ENCODE measurements at places on chromosomes 4 and X. TPM values are rescaled to one million over a fixed set of nuclear protein-coding genes. Genes with fewer than 3 reads are reported as not detected.

DNA sequence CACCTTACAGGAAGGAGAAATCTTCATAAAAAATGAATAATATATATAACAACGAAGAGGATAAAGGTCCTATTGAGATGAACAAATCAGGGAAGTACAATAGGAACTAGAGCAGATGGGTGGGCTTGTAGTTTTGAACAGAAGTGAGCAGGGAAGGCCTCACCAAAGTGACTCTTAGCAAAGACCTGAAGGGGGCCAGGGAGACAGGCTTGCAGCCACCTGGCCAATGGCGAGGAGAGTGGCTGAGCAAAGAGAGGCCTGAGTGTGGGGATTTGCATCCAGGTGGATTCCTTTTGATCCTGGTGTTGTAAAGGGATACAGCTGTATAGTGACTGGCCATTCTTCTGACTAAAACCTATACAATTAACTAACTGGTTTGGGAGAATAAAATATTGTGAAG lies 354.1 kb downstream of the CAMK2D start:
- peak; percentile 12 for DNase-seq

The XAGE2 gene
- 5.7 TPM for total RNA-seq

DNA sequence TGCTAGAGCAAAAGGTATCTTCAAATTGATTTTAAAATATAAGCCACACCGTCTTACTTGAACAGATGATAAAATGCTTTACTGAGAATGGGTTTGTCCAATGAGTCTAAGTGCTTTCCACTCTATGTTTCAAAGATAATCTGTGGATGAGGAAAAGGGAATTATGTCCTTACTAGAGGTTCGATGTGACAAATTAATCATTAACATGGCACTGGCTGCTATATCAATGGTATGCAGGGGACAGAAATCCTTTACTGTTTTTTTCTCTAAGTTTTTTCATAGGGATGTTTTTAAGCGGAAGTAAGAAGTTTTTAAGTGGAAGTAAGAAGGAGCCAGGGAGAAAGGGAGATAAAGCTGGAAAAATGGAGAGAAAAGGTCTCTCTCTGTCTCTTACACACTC lies 38.0 kb downstream of the MID1IP1 start:
- DNase-seq, result no peak

DNA sequence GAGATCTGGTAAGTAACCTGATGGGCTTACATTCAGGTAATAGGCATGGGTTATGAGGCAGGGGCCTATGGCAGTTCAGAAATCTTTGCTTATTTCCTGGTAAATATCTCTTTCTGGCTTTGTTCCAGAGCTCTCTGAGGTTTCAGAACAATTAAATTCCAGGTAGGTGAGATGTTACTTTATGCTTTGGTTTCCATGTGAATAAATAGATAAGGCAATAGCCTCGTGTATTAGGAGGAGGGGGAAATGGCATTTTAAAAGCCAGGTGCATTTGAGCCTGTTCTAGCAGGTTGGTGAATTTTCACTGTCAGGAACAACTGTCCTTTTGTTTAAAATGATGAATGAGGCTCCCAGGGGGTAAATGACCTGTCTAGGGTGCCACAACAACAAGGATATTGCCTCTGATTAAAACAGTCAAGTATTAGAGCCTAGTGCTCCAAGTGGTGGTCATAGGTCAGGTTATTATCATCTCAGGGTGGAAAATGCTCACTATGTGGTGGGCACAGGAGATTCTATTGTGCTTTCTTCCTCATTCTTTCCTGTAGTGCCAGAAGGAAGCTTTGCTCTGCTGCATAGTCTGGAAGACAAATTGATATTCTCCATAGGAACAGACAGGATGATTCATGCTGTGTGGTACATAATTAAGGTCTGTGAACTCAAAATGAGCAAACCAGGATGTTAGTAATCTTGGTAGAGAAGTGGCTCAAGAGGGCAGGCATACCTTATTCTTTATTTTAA lies 296.2 kb downstream of the INPP4B start:
- DNase-seq, result peak; percentile 48

- no peak for DNase-seq
Measured at GRCh38 chr4:66681962-66682361, 863.3 kb downstream of the CENPC start.

DNA sequence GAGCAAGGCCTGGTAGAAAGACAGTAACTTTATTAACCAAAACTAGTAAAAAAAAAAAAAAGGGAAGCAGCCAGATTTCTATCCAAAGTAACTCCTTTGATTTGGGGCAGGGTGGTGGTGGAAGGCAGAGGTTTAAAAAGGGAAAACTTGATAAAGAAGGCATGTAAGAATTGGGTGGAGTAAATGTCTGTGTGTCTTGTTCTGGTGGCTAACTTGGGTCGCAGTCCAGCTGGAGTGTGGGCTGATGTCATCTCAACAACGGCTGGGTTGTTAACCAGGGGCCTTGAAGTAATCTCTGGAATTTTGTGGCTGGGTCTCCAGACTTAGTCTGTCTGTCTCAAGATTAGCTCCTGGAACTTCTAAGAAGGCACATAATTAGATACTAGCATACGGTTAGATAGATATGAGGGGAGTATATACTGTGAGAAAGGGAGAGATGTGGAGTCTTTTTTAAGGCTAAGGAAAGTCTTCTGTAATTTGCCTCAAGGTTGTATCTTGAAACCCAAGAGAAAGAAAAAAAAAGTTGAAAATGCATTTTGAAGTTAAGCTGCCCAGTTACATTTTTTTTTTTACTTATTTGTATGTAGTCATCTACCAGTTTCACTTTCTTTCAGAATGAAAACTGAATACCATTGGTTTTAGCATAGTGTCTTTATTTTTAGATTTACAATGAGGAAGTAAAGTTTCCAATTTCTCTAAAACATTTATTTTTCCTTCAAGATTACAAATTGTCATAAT lies 48.3 kb downstream of the MTHFD2L start:
- peak; percentile 51 for DNase-seq

Measured in Caco-2 (cell line).